NCI-H510A treated with DMSO at 0.1 percent for 48 hours (cell line): ENCODE measurements at places on chromosomes 6 and 20.

DNA sequence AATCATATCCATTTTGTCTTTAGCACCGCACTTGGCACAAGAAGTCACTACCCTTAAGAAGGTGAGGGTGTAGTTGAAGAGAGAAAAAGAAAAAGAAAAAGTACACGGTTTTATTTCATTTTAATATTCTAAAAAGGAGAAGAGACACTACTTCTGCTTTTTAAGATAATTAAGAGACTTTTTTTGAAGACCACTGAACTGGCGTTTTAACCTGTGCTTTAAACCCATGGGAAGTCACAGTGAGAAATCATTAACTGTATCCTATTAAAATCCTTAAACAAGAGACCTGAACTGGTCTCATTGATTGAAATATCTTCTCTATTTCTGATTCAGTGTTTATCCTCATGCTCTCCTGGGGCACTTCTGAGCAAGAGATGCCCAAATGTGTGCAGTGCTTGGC lies 243.5 kb downstream of the TMEM242 start:
- DNase-seq = no peak

- DNase-seq = peak; percentile 27
These were observed 310.5 kb upstream of the JAG1 start for GRCh38 chr20:10984294-10984693.

DNA sequence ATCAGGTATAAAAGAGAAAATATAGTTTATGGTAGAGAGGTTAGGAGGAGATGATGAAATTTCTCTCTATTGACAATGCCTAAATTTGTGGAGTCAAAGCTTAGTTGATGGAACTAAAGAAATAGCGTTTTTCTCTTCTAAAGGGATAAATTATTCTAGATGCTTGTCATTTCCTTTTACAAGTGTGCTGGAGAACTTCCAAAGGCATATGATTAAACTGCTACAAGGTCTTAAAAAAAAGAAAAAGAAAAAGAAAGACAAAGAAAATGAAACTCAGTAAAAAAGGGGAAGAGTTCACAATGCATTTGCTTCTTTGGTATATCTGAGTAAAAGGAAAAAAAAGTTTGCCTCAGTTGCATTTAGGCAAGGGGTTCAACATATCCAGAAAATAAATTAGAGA lies 499.8 kb upstream of the PTCHD4 start:
- DNase-seq = no peak

DNA sequence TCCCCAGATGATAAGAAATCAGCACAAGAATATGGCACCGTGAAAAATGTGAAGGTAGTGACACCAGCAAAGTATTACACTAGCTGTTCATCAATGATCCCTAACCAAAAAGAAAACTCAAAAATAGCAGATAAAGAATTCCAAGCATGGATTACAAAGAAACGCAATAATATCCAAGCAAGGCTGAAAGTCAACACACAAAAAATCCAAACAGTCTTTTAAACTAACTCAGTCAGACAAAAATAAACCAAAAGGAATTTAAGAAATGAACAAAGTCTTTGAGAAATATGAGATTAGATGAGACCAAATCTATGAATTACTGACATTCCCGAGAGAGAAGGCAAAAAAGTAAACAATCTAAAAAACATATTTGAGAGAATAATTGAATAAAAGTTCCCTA lies 976.1 kb upstream of the MAP3K7 start:
- no peak for DNase-seq

GRCh38 chr6:10484912-10485311 lies 36.2 kb upstream of the GCNT2 start:
- DNase-seq = no peak
